Upper lobe of left lung (tissue), 6 donors: ENCODE measurements at places on chromosomes 13 and 19. TPM values are rescaled to one million over a fixed set of nuclear protein-coding genes. Genes with fewer than 3 reads are reported as not detected.

DNA sequence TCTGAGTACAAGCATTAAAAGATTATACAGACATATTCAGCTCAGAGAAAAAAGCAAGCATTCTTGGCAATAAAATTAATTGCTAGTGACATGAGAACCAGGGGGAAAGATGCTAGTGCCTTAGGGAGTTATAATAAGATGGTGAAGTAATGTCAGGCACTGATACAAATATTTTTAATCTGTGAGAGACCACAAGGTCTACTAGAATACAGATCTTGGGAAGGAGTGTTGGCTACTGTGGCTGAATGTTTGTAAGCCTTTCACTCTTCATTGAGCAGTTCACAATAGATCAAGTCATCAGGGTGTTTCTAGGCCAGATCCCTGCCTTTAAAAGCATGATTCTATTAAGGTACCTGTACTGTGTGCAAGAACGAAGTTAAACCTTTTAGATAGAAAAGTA, 16.4 kb downstream of the FREM2 start:
- no peak for DNase-seq

DNA sequence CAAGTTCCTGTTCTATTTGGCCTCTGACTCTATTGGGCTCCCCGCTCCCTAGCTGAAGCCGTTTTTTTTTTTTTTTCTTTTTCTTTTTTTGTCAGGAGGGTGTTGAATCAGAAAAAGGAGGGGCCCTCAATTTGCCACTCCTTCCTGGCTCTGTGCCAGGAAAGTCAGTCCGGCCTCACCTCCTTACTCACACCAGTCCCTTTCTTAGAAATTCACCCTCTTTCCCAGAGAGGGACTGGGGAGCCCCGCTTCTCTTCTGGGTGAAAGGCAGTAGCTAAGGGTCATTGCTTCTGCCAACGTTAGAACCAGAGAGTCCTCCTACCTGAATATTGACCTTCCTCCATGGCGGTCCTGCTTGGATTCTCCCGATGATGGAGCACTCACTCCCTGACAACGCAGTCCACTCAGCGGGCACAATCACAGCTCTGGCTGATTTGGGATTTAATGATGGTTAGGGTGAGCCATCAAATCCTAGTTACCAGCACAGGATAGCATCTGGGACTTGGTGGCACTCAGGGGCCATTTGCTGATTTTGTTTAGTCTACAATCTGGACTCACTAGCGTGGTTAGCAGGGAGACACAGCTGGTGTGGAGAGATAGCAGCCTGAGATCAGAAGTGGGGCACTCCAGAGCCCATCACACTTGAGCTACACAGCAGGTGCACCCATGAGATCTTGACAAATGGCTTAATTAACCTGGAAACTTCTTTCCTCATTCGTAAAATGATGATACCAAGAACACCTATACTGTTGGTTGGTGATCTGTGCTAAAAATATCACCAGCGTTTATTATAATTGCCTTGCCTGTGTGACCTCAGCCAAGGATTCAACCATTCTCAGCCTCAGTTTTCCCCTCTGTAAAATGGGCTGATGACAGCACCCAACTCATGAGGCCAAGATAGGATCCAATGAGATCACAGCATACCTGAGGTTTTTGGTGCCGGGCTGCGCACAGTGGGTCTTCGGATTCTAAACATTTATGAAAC, 2.2 kb downstream of the FCER2 start:
- DNase-seq = no peak

DNA sequence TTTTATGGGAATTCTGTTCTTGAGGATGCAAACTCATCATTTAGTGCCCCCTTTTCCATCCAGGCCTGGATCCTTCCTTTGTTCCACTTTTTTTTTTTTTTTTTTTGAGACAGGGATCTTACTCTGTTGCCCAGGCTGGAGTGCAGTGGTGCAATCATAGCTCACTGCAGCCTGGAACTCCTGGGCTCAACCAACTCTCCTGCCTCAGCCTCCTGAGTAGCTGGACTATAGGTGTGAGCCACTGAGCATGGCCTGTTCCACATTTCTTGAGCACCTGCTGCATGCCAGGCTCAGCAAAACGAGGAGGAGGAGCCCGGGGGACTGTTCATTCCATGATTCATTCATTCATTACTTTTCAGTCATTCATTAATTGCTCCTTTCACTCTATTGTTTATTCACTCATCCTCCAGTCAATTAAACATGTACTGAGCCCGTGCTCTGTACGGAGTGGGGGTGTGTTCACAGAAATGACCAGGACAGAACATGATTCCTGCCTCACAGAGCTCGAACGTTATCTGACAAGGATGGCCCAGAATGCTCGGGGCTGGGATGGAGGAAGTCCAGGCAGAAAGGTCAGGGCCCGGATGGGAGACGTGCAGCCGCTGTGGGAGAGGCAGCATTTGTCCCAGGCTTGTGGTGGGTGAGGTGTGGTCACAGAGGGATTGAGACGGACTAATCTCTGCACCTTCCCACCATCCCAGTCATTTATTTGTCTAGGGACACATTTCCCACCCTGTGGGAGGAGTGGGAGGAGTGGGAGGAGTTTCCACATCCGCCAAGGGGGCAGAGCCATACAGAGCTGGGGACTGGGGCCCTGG, 51.2 kb upstream of the SHKBP1 start:
- no peak for DNase-seq

- DNase-seq = no peak
Measured at GRCh38 chr13:96769874-96770273, 224.4 kb downstream of the OXGR1 start.

DNA sequence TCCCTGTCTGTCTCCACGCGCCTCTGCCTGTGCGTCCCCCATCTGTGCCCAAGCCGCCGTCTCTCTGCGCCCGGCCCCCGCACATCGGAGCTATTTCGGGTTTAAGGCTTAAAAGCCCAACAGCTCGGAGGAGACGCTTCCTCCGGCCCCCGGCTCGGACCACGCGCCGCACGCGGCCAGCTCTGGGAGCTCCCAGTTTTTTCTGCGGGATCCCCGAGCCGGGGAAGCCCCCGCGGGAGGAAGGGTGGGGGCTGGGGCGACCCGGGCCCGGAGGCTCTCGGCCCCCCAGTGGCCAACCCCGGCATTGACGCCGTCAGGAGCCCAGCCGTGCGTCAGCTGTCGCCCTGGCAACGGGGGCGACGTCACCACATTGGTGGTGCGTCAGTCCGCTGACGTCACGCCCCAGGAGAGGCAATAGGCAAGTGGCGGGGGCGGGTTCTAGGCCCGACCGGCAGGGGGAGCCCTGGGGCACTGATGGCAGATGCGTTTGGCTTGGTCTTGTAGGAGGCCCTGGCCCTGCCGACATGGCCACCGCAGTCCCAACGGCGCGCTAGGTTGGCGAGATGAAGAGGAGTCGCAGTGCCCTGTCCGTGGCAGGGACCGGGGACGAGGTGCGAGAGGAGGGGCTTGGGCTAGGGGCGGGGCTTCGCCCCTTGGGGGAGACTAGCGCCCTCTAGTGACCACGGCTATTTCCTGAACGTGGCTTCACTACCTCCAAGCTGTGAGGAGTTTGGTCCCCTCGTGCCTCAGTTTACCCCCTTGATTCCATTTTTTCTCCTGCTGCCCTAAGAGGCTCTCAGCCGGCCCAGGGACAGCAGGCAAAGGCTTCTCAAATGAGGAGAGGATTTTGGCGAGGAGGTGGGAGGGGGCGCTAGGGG, 3.7 kb upstream of the PDE4A start:
- DNase-seq = peak; percentile 97

GRCh38 chr13:84297251-84297650, 415.0 kb upstream of the SLITRK1 start:
- DNase-seq = no peak

GRCh38 chr13:45051315-45051714, 62.0 kb downstream of the GPALPP1 start:
- no peak for DNase-seq

GRCh38 chr13:46164661-46165060, 17.3 kb downstream of the LCP1 start:
- no peak for DNase-seq

- DNase-seq = peak; percentile 38
Measured at GRCh38 chr13:44575741-44576350, at the start of gene TSC22D1. Gene TSC22D1, minus strand, starts transcription at chr13:44576330. Its CDS starts 256 bp downstream, at chr13:44576074.

DNA sequence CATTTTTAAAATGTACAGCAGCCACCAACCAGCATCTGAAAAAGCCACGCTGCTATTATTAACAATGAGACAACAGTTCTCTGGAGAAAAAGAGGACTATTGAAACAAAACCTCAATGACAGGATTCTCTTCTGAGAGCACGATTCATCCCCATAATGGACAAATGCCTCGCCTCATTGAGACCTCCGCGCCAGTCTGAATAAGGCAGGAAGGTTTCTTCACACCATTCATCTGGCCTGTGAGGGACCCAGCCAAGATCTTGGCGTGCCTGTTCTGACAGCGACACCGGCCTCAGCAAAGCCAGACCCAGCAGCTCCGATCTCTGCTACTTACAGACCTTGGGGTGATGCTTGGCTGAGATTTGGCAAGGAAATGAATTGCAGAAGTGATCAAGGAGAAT, 14.8 kb downstream of the SMIM7 start:
- DNase-seq = no peak

Gene TNFSF9
- total RNA-seq = 9.1 TPM

Gene TRIP10
- 102 TPM for total RNA-seq

Gene FGF21
- not detected for total RNA-seq

Gene VAV1
- total RNA-seq = 29.6 TPM

Gene KCNJ14
- total RNA-seq = 0.67 TPM

Gene CFAP97D2
- not detected for total RNA-seq

Gene CYP2A7
- not detected for total RNA-seq
